Activated CD4-positive, alpha-beta T cell treated with anti-CD3 and anti-CD28 coated beads, Interleukin-2, amount 50 U/mL, for 1 hour (primary cell): ENCODE measurements at places on chromosomes 5 and 9.

GRCh38 chr5:82265047-82265446 is 13.1 kb downstream of the RPS23 start:
- DNase-seq: no peak

GRCh38 chr5:17014686-17015085 is 78.6 kb upstream of the MYO10 start:
- DNase-seq: no peak

GRCh38 chr9:93185266-93186214 is 1.6 kb downstream of the WNK2 start:
- DNase-seq: no peak

- DNase-seq: no peak
These were observed 21.8 kb downstream of the GLT6D1 start for GRCh38 chr9:135617538-135617900.

- no peak for DNase-seq
These were observed 162.5 kb downstream of the PAX5 start for GRCh38 chr9:36871606-36872005.

GRCh38 chr9:38771593-38771992 is 51.7 kb upstream of the FAM240B start:
- DNase-seq: no peak

GRCh38 chr5:111733571-111733970 is 23.4 kb downstream of the NREP start:
- DNase-seq: no peak

DNA sequence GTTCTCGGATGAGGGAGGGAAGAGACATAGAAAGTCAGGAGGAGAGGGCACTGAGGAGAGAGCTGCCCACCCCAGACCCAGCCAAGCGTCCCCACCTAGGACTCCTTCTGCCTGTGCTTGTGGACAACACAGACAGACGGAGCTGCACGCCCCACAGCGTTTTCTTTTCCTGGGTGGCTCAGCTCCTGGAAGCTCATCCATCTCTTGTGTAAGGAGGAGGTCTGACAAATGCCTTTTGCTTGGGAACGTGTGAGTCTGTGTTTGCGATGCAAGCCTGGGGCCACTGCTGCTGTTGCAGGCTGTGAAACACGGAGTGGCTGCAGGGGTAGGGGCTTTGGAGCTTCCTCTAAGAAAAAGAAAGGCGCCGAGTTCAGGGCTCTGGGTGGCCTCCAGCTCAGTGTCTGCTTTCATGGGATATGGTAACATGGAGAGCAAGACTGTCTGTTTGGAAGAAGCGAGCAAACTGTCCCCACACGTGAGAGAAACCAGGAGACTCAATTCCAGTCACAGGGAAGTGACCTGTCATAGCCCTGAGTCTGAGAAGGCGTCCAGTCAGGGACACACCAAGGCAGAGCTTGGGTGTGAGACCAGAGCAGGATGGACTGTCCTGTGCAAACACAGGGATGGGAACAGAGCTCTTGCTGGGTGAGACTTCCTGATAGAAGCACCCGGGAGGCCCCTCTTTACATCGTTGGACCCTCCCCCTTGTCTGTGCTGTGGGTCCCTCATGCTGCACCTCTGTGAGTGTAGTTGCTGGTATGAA is 42.7 kb downstream of the GADD45G start:
- DNase-seq: no peak

- DNase-seq: peak; percentile 58
These were observed 2.1 kb downstream of the NR4A3 start for GRCh38 chr9:99823681-99824377.

GRCh38 chr9:109875495-109876129 is 95.6 kb downstream of the PALM2AKAP2 start:
- no peak for DNase-seq

DNA sequence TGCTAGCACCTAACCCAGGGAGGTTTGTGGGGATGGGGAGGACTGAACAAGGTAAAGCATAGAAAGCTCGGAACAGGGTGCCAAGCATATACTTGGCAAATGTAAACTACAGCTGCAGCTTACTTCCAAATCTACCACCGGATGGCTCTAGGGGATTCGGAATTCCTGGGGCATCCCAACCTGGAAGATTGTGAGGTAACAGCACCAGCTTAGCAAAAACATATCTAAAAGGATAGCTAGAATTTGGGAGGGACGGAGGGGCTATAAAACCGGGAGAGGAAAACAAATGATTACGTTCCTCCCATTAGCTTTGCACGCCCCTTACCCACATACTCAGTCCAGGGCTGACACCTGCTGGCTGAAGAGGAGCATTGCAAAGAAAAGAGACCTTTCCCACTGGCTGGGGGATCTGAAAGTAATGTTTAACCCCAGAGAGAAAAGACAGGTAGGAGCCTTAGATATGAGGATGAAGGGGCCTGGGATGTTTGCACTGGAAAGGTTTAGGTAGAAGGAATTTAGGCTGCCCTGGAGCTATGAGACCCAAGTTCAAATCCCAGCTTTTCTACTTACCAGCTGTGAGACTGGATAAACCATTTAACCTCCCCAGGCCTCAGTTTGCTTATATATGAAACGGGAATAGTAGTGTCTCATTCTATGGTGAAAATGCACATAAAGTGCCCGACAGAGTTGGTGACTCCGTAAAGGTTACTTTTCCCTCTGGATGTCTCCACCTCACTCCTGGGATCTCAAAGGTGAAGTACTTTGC is 73.6 kb downstream of the FAM114A2 start:
- DNase-seq: peak; percentile 25

DNA sequence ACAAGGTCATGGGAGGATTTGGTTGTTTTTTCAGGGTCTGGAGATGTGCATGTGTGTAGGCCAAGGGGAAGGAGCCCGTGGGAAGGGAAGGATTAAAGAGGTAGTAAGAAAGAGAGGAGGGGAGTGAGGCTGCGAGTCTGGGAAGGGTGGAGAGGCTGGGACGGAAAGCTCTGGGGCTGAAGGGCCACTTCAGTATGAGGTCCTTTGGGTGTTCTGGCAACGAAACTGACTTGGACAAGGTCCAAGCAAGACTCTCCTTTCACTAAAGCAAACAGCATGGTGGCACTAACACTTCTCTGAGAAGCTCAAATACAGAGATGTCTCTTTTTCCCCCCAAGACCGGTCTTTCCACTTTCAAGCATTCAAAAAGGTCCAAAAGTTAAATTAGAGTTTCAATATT is 394.5 kb downstream of the ARHGEF28 start:
- DNase-seq: no peak

- no peak for DNase-seq
These were observed 708.7 kb downstream of the CDH9 start for GRCh38 chr5:26329562-26330189.

GRCh38 chr5:115849258-115849798 is 7.6 kb downstream of the AP3S1 start:
- DNase-seq: no peak

GRCh38 chr5:42089705-42090104 is 164.6 kb downstream of the FBXO4 start:
- no peak for DNase-seq

GRCh38 chr9:137590123-137590468 is 216 bp downstream of the ZMYND19 start:
- no peak for DNase-seq

GRCh38 chr5:180332051-180332517 is 21.1 kb downstream of the GFPT2 start:
- DNase-seq: no peak

DNA sequence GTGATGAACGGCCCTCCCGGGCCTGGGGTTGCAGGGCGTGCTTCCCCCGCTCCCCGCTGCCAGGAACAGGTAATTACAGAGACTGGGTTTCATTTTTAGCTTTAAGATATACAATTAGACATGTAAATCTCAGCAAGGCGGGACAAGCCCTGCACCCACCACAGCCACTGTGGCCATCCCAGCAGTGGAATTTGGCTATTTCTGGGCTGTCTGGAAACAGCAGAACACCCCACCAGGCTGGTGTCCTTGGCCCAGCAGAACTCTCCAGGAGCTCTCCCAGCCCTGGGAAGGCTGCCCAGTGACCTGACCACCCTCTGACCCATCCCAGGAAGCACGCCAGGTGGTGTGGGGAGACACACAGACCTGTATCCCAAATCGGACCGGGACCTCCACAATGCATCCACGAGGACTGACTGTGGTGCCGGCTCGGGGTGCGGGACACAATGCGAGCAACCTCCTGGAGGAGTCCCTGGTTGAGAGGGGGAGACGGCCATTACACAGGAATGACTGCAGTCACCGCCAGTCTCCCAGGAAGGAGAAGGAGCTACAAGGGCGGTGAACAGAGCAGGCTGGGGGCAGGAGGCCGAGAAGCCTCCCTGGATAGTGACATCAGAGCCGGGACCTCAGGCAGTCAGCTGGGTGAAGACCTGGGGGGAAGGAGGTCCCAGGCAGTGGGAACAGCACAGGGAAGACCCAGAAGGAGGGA is 17.3 kb downstream of the EEIG1 start:
- DNase-seq: no peak

- DNase-seq: no peak
These were observed 170.9 kb downstream of the PALM2AKAP2 start for GRCh38 chr9:109950710-109951443.

DNA sequence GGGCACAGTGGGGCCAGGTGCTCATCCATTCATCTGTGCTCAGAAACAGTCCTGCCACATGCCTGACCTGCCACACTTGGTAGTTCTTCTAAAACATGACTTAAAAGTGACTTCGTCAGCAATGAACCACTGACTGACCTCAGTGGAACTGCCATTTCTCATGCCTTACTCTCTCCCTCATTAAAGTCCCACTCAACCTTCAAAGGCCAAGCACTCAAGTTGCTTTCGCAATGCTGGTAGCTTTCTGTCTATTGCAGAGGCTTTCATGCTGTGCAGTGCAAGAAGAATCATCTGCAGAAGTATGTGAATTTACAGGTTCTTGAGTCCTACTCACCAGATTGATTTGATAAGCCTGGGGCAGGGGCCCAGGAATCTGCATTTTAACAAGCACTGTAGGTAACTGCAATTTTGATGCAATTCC is 23.9 kb downstream of the B4GALT1 start:
- DNase-seq: no peak

- no peak for DNase-seq
These were observed 11.2 kb upstream of the GFPT2 start for GRCh38 chr5:180364306-180364856.

GRCh38 chr9:17625644-17626388 is 47.0 kb downstream of the SH3GL2 start:
- DNase-seq: no peak

- DNase-seq: no peak
These were observed 47.2 kb upstream of the PCAT7 start for GRCh38 chr9:94507531-94508258.

GRCh38 chr9:86718388-86719049 is 228.8 kb downstream of the GAS1 start:
- no peak for DNase-seq

DNA sequence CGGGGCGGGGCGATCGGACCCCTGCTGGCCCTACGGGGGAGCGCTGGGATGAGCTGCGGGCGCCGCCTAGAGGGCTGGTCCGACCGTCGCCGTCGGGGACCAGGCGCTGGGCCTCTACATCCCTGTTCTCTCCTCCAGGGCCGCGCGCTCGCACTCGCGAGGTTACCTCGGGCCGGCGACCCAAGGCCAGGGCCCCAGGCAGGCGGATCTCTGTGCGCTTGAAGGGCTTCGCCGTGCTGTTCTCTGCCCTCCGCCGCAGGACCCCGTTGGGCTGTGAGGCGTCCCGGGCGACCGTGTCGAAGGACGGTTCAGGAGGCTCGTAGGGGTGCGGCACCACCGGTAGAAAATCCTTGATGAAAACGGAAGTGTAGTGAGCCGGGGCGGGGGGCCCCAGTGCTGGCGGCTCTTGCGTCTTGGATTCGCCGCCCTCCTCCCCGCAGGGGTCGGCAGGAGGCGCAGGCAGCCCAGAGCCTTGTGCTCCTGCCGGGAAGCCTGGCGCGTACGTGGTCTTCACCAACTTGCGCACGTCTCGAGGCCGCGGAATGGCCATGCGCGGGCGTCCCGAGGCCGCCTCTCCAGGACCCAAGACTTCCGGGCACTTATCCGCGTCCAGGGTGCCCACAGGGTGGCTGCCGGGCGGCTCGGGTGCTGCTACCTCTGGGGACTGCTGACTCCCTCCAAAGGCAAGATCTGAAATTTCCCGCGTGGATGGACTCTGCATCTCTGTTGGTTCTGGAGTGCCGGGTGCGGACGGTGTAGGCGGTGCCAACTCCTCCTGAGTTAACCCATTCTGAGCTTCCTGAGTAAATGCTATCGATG is 2.0 kb downstream of the PROB1 start:
- DNase-seq: peak; percentile 73

GRCh38 chr5:67659288-67659687 is 462.7 kb upstream of the CD180 start:
- no peak for DNase-seq

DNA sequence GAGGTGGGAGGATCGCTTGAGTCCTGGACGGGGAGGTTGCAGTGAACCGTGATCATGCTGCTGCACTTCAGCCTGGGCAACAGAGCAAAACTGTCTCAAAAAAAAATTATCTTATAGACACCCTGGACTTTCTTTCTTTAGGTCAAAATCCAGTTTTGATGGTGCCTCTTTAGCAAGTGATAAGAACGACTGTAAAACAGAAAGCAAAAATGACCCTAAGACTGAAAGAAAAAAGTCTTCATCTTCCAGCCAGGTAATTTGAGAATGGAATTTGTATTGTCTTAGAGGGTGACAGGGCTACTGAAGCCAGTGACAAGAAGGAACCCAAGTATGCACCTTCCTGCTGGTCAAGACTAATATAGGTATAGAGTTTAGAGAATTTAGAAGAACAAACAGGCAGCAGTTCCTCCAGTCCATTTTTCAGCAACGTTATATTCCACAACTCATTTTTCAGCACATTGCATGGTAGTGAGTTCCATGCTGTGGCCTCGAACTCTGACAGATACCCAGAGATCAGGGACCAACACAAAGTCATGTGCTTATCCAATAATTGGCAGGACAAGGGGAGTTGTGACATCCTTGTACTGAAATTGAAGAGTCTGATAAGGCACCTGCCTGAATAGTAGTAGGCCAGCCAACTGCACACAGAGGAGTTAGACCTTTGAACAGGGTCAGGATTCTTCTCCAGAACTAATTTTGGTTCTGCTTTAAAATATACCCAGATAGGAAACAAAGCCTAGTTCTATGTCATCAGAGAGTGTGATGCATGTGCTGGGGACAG is 46.5 kb downstream of the GRAMD2B start:
- DNase-seq: no peak
